Suprapubic skin (tissue), 4 donors: ENCODE measurements at places on chromosomes 2 and 18.

GRCh38 chr2:33909945-33910695, 311.0 kb upstream of the FAM98A start:
- no peaks in the 10 kb centered on the region for H3K27me3 ChIP-seq
- H3K27ac ChIP-seq: no peak overlapping the region
- no peaks in the 10 kb centered on the region for H3K4me1 ChIP-seq
- no peaks in the 10 kb centered on the region for H3K36me3 ChIP-seq
- no peak for DNase-seq

DNA sequence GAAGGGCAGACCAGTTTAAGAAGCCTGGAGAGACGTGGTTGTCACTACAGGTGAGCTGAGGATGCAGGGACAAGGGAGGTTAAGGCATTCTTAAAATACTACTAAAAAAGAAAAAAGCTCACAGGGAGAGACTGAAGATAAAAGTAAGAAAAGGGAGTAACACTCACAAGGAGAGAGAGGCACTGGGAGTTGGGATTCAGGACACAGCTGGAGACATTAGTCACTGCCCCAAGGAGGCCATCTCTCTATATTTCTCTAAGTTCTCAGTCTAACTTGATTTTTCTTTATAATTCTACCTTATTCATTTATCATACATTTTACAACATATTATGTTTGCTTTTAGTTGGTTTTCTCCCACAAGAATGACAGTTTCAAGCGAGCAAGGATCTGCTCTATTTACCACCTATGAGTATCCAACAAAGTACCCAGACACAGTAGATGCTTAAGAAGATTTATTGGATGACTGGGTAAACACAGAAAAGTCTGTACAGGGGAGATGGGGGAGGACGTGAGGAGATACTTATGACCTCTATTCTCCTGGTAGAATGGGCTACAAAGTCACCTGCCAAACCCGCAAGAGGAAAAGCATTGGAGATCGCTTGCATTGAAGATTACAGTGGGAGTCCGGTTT, 2.2 kb downstream of the SERPINE2 start:
- H3K4me1 ChIP-seq: peaks cover 21% of the 10 kb centered on the region
- H3K27me3 ChIP-seq: peaks cover 44% of the 10 kb centered on the region
- DNase-seq: no peak

GRCh38 chr18:70781860-70782453, 493.1 kb downstream of the SOCS6 start:
- no peak overlapping the region for H3K4me3 ChIP-seq
- no peaks in the 10 kb centered on the region for H3K4me1 ChIP-seq
- H3K36me3 ChIP-seq: no peaks in the 10 kb centered on the region
- no peaks in the 10 kb centered on the region for H3K27me3 ChIP-seq

GRCh38 chr2:170465241-170465640, 249.9 kb upstream of the SP5 start:
- peaks cover 3% of the 10 kb centered on the region for H3K4me1 ChIP-seq
- no peak for DNase-seq
- no peak overlapping the region for H3K27ac ChIP-seq
- H3K27me3 ChIP-seq: no peaks in the 10 kb centered on the region
- H3K36me3 ChIP-seq: no peaks in the 10 kb centered on the region

GRCh38 chr2:45323344-45323743, 287.7 kb downstream of the SRBD1 start:
- no peak for DNase-seq
- no peaks in the 10 kb centered on the region for H3K4me1 ChIP-seq
- H3K4me3 ChIP-seq: no peak overlapping the region
- no peaks in the 10 kb centered on the region for H3K36me3 ChIP-seq
- no peak overlapping the region for H3K27ac ChIP-seq
- no peaks in the 10 kb centered on the region for H3K27me3 ChIP-seq

- H3K4me1 ChIP-seq: peaks cover 37% of the 10 kb centered on the region
- H3K27ac ChIP-seq: no peak overlapping the region
- H3K4me3 ChIP-seq: no peak overlapping the region
- peak; percentile 58 for DNase-seq
- H3K36me3 ChIP-seq: no peaks in the 10 kb centered on the region
These were observed 38.7 kb upstream of the HAAO start for GRCh38 chr2:42830922-42831574.

- DNase-seq: peak; percentile 31
- no peaks in the 10 kb centered on the region for H3K36me3 ChIP-seq
- no peak overlapping the region for H3K4me3 ChIP-seq
- no peak overlapping the region for H3K27ac ChIP-seq
- peaks cover 63% of the 10 kb centered on the region for H3K27me3 ChIP-seq
- peaks cover 14% of the 10 kb centered on the region for H3K4me1 ChIP-seq
These were observed 80.5 kb upstream of the OTOF start for GRCh38 chr2:26558271-26559043.

- H3K4me1 ChIP-seq: no peaks in the 10 kb centered on the region
- no peak overlapping the region for H3K27ac ChIP-seq
- DNase-seq: no peak
- no peaks in the 10 kb centered on the region for H3K27me3 ChIP-seq
- no peaks in the 10 kb centered on the region for H3K36me3 ChIP-seq
- no peak overlapping the region for H3K4me3 ChIP-seq
These were observed 84.9 kb downstream of the METTL4 start for GRCh38 chr18:2486426-2486825.

- H3K36me3 ChIP-seq: peaks cover 55% of the 10 kb centered on the region
- no peak overlapping the region for H3K4me3 ChIP-seq
- H3K27ac ChIP-seq: no peak overlapping the region
These were observed 45.0 kb upstream of the MCFD2 start for GRCh38 chr2:46960618-46961017.

- peaks cover 17% of the 10 kb centered on the region for H3K27me3 ChIP-seq
- no peak overlapping the region for H3K4me3 ChIP-seq
- H3K36me3 ChIP-seq: no peaks in the 10 kb centered on the region
- no peak for DNase-seq
- no peak overlapping the region for H3K27ac ChIP-seq
- H3K4me1 ChIP-seq: no peaks in the 10 kb centered on the region
These were observed 5.5 kb upstream of the CCDC68 start for GRCh38 chr18:54964741-54965140.

DNA sequence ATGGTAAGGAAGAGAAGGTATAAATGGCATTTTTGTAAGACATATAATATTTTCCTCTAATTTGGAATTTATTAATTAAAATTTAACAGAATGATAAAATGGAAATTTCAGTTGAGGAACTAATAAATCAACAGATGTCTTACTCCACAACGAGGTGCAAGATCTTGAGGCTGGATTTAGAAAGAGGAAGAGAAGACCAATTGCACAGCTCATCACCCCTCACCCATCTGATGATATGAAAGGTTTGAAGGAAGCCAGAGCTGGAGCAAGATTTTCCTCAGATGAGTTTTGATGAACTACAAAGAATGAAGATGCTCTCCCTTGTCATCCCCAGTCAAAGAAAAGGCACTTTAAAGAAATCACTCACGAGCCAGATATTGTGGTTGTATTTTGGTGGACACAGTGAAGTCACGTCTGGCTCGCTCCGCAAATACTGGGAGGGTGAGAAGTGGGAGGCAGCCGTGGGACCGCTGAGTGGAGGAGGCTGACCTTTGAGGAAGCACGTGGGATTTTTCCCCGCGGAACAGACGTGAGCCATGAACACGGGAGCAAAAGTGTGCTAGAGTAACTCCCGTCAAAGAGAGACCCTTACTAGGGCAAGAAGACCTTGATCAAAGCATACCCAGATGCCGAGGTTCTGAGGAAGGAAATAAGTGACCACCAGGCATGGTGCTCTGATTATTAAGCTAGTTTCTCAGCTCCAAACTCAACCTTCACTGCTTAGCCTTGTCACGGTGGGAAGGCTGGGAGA, 511.4 kb downstream of the RNF144A start:
- no peak overlapping the region for H3K27ac ChIP-seq
- H3K4me3 ChIP-seq: no peak overlapping the region
- no peaks in the 10 kb centered on the region for H3K36me3 ChIP-seq
- peaks cover 32% of the 10 kb centered on the region for H3K27me3 ChIP-seq
- no peak for DNase-seq
- peaks cover 13% of the 10 kb centered on the region for H3K4me1 ChIP-seq

- no peaks in the 10 kb centered on the region for H3K27me3 ChIP-seq
- H3K4me3 ChIP-seq: peak within 1 kb of the TSS; percentile 19
- no peak within 1 kb of the TSS for H3K27ac ChIP-seq
- no peaks in the 10 kb centered on the region for H3K4me1 ChIP-seq
- no peaks in the 10 kb centered on the region for H3K36me3 ChIP-seq
- no peak for DNase-seq
These were observed at the start of gene SULT1C4 for GRCh38 chr2:108377815-108378630. SULT1C4 (plus strand) TSS chr2:108377954; CDS start chr2:108378338, 384 bp downstream.

DNA sequence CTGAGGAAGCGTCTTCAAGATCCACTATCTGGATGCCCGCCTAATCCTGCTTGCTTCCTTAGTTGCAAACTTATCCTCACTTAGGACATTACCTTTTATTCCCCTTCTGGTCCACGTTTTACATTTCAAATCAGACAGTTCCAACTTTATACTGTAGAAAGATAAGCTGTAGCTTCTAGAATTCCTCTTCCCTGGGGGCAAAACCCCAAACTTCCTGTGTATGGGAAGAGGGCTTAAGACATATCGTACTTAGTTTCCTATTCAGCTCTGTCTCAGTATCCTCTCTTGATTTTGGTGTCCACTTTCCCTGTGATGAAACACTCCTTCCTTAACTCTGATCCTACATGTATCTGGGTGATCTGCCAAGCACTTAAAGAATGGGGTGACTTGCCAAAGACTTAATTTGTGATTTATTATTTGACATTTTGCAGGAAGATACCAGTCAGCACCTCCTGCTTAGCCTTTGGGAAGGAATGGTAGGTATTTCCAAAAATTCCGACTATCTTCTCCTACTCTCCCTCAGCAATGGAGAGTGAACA, 245.2 kb downstream of the CDCA7 start:
- DNase-seq: no peak
- no peaks in the 10 kb centered on the region for H3K36me3 ChIP-seq
- H3K4me3 ChIP-seq: no peak overlapping the region

GRCh38 chr2:168941297-168941696, 40.2 kb downstream of the G6PC2 start:
- H3K4me1 ChIP-seq: no peaks in the 10 kb centered on the region
- H3K27me3 ChIP-seq: no peaks in the 10 kb centered on the region
- no peak for DNase-seq
- H3K36me3 ChIP-seq: no peaks in the 10 kb centered on the region
- no peak overlapping the region for H3K4me3 ChIP-seq

DNA sequence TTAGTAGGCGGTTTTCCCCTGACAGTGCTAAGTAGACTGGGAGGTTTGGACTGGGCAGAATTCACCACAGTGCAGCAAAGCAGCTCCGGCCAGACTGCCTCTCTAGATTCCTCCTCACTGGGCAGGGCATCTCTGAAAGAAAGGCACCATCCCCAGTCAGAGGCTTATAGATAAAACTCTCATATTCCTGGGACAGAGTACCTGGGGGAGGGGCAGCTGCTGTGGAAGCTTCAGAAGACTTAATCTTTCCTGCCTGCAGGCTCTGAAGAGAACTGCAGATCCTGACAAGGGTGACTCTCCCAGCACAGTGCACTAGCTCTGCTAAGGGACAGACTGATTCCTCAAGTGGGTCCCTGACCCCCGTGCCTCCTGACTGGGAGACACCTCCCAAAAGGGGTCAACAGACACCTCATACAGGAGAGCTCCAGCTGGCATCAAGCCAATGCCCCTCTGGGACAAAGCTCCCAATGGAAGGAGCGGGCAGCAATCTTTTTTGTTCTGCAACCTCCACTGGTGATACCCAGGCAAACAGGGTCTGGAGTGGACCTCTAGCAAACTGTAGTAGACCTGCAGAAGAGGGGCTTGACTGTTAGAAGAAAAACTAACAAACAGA, 266.8 kb upstream of the CRIM1 start:
- no peaks in the 10 kb centered on the region for H3K4me1 ChIP-seq
- no peak overlapping the region for H3K27ac ChIP-seq
- no peak overlapping the region for H3K4me3 ChIP-seq
- H3K36me3 ChIP-seq: no peaks in the 10 kb centered on the region
- no peak for DNase-seq
- no peaks in the 10 kb centered on the region for H3K27me3 ChIP-seq

DNA sequence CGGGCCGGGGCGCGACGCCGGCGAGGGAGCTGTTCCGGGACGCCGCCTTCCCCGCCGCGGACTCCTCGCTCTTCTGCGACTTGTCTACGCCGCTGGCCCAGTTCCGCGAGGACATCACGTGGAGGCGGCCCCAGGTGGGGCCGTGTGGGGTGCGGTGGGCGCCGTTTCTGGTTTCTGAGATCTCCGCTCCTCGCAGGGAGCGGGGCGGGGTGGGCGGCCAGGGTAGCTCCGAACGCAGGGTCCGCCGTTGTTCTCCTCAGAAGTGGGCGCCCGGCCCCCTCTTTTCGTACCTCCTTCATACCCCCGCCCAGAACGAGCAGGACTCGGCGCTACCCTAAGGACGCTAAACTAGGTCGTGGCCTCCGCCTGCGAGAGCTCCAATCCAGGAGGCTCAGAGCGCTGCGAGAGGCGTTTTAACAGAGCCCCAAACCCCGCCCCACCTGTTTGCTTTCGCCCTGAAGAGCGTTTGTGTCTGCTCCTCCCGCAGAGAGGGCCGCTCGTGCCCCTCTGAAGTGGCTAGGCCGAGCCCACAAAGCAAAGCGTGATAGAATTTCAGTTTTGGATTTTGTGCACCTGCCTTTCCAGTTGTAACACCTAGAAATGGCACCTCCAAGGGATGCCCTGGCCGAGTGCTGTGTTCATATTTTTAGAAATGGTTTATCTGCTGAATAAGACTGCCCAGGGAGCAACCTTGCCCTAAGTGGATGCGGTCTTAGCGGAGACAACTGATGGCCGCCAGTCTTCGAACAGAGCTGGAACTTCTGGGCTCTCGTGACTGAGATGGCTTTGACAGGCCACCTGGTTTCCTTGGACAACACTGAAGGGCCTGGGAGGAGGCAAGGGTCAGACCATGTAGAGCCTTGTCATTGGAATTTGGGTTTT, 626 bp downstream of the CAPN10 start:
- peak overlapping the region; percentile 98 for H3K4me3 ChIP-seq
- peaks cover 40% of the 10 kb centered on the region for H3K4me1 ChIP-seq
- peak overlapping the region; percentile 94 for H3K27ac ChIP-seq
- H3K27me3 ChIP-seq: no peaks in the 10 kb centered on the region
- DNase-seq: no peak
- peaks cover 29% of the 10 kb centered on the region for H3K36me3 ChIP-seq

- no peak overlapping the region for H3K27ac ChIP-seq
- H3K4me3 ChIP-seq: no peak overlapping the region
- no peaks in the 10 kb centered on the region for H3K27me3 ChIP-seq
- no peaks in the 10 kb centered on the region for H3K36me3 ChIP-seq
- no peaks in the 10 kb centered on the region for H3K4me1 ChIP-seq
- DNase-seq: no peak
These were observed 35.2 kb upstream of the SERTAD2 start for GRCh38 chr2:64688909-64689308.

- H3K4me3 ChIP-seq: no peak overlapping the region
- no peak for DNase-seq
- H3K27me3 ChIP-seq: no peaks in the 10 kb centered on the region
These were observed 8.5 kb upstream of the SP140L start for GRCh38 chr2:230318190-230319121.
